ENCODE measurements at places on chromosomes 1 and 21. TPM values are rescaled to one million over a fixed set of nuclear protein-coding genes. Genes with fewer than 3 reads are reported as not detected.

SAMD13 gene
- 10.4 TPM for polyA plus RNA-seq

ABL2 gene
- polyA plus RNA-seq = 7.7 TPM

NHLH1 gene
- 0.59 TPM for polyA plus RNA-seq

KRTAP13-2 gene
- polyA plus RNA-seq = not detected

ACKR1 gene
- polyA plus RNA-seq = 3.0 TPM

TAS1R1 gene
- 5.5 TPM for polyA plus RNA-seq

SELENBP1 gene
- 30.4 TPM for polyA plus RNA-seq

NCSTN gene
- polyA plus RNA-seq = 95.4 TPM

LCE1C gene
- polyA plus RNA-seq = not detected

C4BPB gene
- polyA plus RNA-seq = 0.18 TPM

SEC16B gene
- 6.3 TPM for polyA plus RNA-seq

CEP104 gene
- 19.7 TPM for polyA plus RNA-seq

KCNK2 gene
- 2.5 TPM for polyA plus RNA-seq

OR2L5 gene
- not detected for polyA plus RNA-seq

S100A9 gene
- polyA plus RNA-seq = 21.2 TPM

SPRR1A gene
- polyA plus RNA-seq = not detected

CD1B gene
- polyA plus RNA-seq = not detected

KRTAP19-3 gene
- polyA plus RNA-seq = not detected

SLC44A5 gene
- 0.30 TPM for polyA plus RNA-seq

TEKT2 gene
- 0.24 TPM for polyA plus RNA-seq

OR10Z1 gene
- 0.13 TPM for polyA plus RNA-seq

KRTAP20-2 gene
- not detected for polyA plus RNA-seq

SELE gene
- 1.1 TPM for polyA plus RNA-seq

WNT4 gene
- polyA plus RNA-seq = 5.3 TPM

OR2L8 gene
- polyA plus RNA-seq = not detected
